Kidney (tissue), 22 donors: ENCODE measurements at places on chromosomes 3 and 15.

- no peak for DNase-seq
Measured at GRCh38 chr3:51388286-51389029, 2.6 kb upstream of the RBM15B start.

- DNase-seq = no peak
Measured at GRCh38 chr15:101523560-101523940, 34.0 kb upstream of the PCSK6 start.

DNA sequence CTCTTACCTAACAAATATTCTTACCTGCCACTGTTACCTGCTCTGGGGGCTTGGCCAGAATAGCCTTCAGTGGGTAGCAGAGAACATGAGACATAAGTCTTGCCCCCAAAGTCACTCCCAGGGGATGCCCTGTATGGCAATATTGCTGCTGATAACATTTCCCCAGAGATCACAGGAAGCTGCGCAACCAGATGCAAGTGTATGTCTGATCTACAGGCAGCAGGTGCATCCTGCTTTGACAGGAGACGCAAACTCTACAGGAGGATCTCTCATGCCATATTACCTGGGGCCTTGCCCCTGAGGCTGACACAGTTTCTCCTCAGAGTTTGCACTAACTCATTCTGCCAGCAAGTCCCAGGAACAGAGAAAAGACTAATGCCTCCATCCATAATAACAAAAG, 174.4 kb upstream of the LPP start:
- DNase-seq = no peak

DNA sequence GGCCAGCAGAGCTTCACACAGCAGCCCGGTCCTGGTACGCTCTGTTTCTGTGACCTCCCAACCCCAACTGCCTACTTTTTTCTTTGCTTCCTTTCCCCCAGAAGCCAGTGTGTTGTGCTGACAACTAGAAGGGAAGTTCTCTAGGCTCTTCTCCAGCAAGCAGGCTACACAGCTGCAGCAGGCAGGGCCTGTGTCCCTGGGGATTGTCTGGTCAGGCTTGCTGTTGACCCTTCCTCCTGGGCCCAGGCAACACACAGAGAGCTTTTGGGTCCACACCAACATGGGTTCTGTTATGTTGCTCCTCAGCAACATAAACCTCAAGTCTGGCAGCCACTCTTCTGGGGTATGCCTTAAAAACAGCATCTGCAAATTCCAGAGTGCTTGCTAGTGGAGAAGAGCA, 36.2 kb upstream of the TSPAN3 start:
- no peak for DNase-seq

- DNase-seq = no peak
Measured at GRCh38 chr3:47872916-47873315, 70.0 kb downstream of the DHX30 start.

DNA sequence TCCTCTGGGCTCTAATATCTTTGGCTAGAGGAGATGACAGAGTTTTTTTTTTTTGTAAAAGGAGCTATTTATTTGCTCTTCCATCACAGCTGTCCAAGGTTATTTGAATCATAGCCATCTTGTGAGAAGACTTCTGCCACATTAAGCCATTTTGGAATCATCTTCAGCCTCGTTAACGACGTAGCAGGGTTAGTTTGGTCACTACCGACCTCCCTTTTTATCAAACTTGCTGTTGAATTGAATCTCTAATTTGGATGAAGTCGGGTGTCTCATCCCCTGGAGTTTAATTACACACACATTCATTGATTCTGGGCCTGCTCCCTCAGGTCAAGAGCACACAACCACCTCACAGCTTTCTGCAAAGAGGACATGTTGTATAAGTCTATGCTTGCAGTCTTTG, 238.7 kb downstream of the CPNE4 start:
- no peak for DNase-seq

DNA sequence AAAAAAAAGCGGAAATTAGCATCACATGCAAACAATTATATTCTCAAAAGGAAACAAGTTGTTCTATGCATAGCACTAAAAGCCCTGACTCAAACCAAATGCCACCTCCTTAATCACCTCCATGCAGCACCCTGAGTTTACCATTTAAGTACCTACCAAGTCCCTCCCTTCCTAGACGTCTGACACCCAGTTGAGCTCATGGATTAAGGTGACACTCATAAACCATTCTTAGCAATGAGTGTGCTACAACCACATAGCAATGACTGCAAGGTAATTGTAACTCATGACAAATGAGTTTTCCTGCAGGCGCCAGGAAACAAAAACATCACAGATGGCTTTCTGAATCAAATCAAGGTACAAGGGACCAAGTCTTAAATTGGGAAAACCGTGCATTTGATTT, 32.0 kb downstream of the WWTR1 start:
- no peak for DNase-seq

- DNase-seq = no peak
Measured at GRCh38 chr3:57041674-57042073, 18.8 kb upstream of the SPATA12 start.

GRCh38 chr15:80202641-80203360, 49.2 kb downstream of the CTXND1 start:
- DNase-seq = no peak

DNA sequence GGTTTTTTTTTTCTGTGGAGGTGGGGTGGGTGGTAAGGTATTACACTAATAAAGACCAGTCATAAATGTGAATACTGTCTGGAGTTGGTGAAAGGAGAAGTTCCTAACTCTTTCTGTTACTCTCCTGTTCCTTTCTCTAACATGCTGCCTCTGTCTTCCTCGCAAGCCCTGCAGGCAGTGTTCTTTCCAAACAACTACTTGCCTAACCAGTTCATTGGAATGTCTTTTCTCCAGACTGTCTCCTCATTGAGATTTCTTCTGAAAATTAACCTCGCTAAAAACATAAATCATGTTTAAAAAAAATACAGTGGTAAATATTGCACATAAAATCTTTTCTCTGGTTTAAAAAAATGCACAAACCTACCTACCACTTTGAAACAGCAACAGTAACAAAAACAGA, 135.2 kb downstream of the TP63 start:
- no peak for DNase-seq

DNA sequence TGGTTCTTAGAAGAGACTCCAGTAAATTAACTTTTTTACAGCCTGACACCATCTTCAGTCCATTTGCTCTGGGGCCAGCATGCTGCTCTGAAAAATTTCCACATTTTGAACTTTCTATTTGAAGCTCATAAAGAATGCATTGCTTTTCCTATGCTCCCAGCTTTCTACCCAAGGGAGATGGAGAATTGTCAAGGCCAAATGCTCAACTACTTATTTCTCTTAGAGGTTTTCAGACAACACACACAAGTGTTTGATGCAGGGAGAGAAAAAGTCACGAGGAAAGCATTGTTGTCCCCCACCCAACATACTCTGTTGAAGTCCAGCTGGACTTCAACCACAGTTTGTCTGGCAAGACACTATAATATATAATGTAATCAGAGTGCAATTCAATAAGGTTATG, 100.3 kb upstream of the CADPS start:
- DNase-seq = no peak

GRCh38 chr15:24857763-24858162, 97.0 kb upstream of the SNRPN start:
- DNase-seq = no peak

GRCh38 chr3:49020330-49021212, 1.4 kb upstream of the NDUFAF3 start:
- peak; percentile 90 for DNase-seq

GRCh38 chr3:168973206-168973605, 690.3 kb downstream of the MECOM start:
- no peak for DNase-seq

GRCh38 chr3:36679384-36680200, 84.8 kb downstream of the DCLK3 start:
- DNase-seq = no peak

- DNase-seq = no peak
Measured at GRCh38 chr15:95581595-95581994, 748.9 kb upstream of the NR2F2 start.

GRCh38 chr15:77503764-77504163, 83.1 kb downstream of the HMG20A start:
- no peak for DNase-seq

- no peak for DNase-seq
Measured at GRCh38 chr3:120496278-120497002, 45.6 kb upstream of the FSTL1 start.

GRCh38 chr15:28957606-28958498, 72.1 kb downstream of the APBA2 start:
- no peak for DNase-seq

DNA sequence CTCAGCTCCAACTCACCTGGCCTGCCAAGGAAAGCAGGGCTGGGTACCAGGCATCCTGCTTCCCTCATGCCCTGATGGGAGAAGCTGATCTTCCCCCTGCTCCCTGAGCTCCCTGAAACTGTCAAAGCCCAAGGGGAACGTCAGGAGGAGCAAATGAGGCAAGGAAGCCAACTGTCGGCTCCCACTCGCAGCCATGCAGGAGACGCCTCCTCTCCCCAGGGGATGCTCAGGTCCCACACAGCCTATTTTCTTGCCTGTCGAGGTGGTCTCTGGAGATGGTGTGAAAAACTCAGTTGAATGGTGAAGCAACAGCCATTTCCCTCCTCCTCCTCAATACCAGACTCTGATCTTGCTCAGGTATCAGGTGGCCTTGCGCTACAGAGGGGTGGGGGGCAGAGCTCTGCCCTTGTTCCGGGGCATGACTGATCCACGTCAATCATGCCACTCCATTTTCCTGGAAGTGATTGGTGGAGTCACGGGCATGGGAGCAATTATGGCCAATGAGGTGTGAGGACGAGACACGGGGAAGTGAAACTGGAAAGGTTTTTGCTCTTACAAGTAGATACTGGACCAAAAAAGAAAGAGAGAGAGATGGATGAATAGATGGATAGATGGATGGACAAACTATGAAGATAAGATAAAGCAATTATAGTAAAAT, 58.2 kb downstream of the SLC6A1 start:
- no peak for DNase-seq

- DNase-seq = no peak
Measured at GRCh38 chr15:75570126-75570845, 8.8 kb downstream of the PTPN9 start.

DNA sequence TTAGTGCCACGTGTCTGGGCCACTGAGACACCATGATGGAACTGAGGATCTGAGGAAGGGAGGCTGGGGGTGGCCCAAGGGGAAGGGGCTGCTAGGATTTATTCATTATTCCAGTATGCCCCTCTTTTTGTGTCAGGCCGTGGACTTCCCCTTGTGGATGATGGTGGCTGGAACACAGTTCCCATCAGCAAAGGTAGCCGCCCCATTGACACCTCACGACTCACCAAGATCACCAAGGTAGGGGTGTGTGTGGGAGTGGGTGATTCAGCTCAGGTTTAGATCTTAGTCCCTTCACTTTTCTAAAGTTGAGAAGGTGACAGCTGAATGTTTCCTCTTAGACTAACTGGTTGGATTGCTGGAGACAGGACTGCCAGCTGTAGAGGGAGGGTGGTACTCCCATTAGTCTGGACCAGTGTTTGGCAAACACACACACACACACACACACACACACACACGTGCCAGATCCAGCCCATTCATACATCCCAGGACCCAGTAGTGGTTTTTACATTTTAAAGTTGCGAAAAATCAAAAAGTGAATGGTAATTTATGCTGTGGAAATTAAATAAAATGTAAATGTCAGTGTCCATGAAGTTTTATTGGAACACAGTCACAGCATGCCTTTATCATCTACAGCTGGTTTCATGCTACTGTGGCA, 11.4 kb downstream of the EIF4G1 start:
- DNase-seq = no peak

DNA sequence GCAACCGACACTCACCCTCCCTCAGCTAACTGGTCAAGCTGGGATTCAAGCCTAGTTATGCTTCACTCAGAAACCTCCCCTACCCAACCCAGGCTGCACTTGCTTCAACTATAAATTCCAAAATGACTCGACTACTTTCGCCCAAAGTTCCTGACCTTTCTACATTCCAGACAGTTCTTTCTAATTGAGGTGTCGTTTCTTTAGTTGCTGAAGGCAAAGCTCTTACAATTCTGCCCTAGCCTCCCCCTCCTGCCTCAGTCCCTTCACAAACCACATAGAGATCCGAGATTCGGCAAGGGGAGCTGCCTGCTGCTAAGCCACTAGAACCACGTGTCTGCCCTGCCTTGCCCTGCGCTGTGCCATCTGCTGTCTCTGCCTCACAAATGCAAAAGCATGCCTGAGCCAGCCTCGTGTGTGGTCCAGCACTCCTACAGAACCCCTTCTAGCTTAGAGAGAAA, 74.7 kb upstream of the SH3GL3 start:
- no peak for DNase-seq
